Stimulated activated CD4-positive, alpha-beta T cell treated with anti-CD3 and anti-CD28 coated beads, Interleukin-2, amount 100 ng/mL, for 48 hours (primary cell): ENCODE measurements at places on chromosomes 3 and 15.

- DNase-seq = peak; percentile 31
These were observed 44.7 kb downstream of the GTPBP8 start for GRCh38 chr3:113035387-113035982.

GRCh38 chr3:142853270-142854168 is 35.4 kb downstream of the PCOLCE2 start:
- DNase-seq = no peak

GRCh38 chr3:52234516-52235447 is 4.2 kb downstream of the TWF2 start:
- no peak for DNase-seq

GRCh38 chr3:56998076-56998529 is 62.4 kb upstream of the SPATA12 start:
- no peak for DNase-seq

- no peak for DNase-seq
These were observed 1016.0 kb downstream of the MCTP2 start for GRCh38 chr15:95247071-95247984.

DNA sequence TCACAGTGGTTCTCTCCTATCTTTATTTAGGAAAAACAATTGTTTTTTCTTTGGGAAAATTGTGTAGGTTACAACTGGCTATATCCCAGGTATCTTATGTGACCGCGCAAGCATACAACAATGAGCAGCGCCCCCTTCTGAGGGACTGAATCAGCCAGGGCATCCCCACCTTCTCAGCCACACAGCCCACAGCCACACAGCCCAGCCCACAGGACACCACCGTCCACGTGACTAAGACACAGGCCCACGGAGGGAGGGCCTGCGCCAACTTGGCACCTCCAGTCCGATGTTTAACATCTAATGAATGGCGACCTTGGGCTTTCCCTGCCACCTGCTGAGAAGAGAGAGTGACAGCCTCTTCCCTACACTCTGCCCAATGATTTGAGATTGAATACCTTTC is 68.1 kb downstream of the ATP10A start:
- DNase-seq = no peak

DNA sequence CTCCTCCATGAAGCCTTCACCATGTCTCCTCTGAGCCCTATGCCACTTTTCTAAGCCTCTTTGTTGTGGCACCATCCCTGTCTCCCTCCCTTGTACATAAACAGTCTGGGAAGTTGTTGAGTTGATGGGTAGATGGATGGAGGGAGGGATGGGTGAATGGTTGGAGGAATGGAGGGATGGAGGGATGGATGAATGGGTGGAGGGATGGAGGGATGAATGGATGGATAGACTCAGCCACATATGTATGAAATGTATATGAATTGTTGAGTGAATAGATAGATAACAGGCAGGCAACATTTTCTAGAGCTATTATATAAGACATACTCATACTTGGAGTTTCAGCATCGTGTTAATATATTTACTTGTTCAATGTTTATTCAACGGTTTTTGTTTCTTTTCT is 58.3 kb upstream of the HES1 start:
- DNase-seq = no peak

DNA sequence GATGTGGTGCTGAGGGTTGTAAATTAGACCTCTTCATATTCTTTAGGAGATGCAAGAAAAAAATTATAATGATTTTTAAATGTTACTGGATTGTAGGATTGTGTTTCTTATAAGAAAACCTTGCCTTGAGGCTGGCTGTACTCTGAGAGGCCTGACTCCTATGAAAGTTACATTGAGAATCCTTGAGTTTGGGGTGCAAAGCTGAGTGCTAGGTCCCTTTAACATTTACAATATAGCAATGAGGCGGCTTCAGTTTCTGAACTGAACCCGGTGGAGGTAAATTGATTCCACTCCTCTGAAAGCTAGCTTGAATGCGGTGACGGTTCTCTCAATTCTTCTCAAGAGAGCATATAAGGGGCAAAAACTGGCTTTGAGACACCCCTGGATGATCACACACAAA is at the start of gene TMPRSS7:
Gene TMPRSS7 (plus strand): TSS at position 301 of the 400 bp plus-strand sequence. CDS start 110 bp downstream, outside the sequence.
- no peak for DNase-seq

DNA sequence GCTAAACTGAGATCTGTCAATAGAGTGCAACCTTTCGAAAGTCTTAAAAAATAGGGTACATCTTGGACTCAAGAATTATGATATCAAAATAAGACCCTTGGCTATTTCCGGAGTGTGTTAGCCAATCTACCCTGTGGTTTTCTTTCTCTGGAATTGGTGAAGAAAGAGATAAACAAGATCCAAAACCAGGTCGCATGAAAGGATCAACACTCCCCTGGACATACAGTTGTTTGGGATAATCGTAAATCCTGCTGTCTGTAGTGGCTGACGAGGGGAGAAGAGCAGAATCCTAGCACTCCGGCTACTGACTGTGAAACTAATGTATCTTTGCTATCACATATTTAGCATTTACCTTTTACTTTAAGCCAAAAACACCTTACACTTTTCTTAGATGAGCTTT is 30.9 kb downstream of the FNDC3B start:
- no peak for DNase-seq

GRCh38 chr15:52246686-52247431 is 48.7 kb downstream of the MYO5C start:
- no peak for DNase-seq

GRCh38 chr3:133376810-133377209 is 23.0 kb upstream of the BFSP2 start:
- no peak for DNase-seq

DNA sequence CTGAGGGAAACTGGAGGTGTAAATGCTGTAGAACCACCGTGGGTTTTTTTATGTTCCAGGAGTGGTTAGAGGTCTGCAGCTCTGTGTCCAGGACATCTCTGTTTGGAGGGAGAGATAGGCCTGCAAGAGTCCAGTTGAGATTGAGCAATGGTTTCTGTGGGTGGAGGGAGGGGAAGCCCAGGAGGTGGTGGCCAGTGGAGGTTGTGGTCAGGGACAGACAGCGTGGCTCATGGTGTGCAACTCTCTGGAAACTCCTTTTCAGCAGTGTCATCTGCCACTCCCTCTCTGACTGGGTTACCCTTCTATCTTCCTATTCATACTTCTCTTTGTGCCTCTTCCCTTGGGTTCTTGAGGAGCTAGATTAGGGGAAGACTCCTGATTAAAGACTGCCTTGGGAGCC is 9.6 kb downstream of the XCR1 start:
- no peak for DNase-seq
